ENCODE measurements at places on chromosomes 5 and 9. TPM values are rescaled to one million over a fixed set of nuclear protein-coding genes. Genes with fewer than 3 reads are reported as not detected.

DNA sequence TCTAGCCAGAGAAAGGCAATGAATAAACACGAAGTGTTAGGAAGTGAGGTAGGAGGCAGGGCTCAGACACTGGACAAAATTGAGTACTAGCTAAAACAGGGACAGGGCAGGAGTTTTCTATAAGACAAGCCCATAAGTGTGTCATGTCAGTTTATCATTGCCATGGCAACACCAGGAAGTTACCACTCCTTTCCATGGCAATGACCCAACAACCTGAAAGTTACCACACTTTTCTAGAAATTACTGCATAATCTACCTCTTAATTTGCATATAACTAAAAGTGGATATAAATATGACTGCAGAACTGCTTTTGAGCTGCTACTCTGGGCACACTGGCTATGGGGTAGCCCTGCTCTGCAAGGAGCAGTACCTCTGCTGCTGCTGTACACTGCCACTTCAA, 442.5 kb upstream of the COX7C start:
- no peak for DNase-seq

DNA sequence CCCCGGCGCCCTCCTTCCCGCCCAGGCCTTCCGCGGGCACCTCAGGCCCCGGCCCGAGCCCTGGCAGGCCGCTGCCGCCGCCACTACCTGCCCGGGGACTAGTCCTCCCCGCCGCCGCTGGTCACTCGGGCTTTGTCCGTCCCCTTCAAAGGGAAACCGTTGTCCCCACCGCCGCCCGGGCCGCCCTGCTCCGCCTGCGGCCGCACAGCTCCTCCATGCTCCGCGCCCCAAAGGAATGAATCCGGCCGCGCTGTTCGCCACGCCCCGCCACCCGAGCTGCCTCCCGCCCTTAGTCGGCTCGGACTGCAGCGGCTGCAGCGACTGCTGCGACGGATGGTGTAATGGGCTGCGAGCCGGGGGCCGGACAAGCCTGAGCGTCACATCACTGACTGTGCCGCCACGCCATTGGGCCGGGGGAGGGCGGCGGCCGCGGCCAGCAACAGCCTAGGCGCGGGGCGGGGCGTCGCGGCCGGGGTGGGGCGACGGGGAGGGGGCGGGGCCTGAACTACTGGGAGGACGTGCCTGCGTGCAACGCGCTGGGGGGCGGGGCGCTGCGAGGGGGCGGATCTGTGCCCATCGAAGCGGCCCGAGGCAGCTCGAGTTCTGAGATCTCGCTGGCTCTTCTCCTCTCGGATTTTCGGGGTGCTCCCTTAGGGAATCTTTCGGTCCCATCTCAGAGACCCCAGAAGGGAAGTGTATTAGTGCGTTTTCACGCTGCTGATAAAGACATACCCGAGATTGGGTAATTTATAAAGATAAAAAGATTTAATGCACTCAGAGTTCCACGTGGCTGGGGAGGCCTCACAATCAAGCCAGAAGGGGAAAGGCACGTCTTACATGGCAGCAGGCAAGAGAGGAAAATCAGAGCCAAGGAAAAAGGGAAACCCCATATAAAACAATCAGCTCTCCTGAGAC, at the start of gene FEM1C:
TSS of gene FEM1C (minus strand) at position 340 of the 915 bp plus-strand sequence. CDS start 1,282 bp downstream, outside the sequence.
- peak; percentile 88 for DNase-seq

DNA sequence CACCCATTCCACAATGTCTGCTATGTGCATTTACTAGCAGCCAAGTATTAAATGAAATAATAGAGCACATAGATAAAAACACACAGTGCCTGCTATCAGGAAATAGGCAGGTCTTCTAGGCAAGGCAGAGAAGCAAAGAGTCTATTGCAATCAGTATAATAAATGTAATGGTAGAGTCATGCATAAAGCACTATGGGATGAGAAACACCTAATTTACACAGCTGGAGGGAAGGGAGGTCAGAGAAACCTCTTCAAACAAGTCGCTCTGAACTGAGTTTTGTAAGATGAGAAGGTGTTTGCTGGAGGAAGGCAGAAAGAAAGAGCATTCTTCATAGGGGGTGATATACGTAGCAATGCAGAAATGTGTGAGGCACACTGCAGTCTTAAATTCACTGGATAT, 341.0 kb upstream of the DMAC1 start:
- no peak for DNase-seq

The FANCC gene
- total RNA-seq: 5.7 TPM

The LIX1 gene
- not detected for total RNA-seq

DNA sequence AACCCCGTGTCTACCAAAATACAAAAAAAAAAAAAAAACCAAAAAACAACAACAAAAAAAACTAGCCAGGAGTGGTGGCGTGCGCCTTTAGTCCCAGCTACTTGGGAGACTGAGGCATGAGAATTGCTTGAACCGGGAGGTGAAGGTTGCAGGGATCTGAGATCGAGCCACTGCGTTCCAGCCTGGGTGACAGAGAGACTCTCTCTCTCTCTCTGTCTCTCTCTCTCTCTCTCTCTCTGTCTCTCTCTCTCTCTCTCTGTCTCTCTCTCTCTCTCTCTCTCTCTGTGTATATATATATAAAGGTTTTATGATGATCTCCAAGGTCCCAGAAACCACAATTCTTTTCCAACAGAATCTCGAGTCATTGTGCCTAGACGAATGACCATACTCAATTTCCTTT, 18.8 kb upstream of the ANKRD33B start:
- no peak for DNase-seq

The MARCOL gene
- not detected for total RNA-seq

GRCh38 chr9:2469681-2470221, 151.8 kb upstream of the VLDLR start:
- DNase-seq: no peak

The GRM6 gene
- not detected for total RNA-seq

The IL4 gene
- not detected for total RNA-seq

DNA sequence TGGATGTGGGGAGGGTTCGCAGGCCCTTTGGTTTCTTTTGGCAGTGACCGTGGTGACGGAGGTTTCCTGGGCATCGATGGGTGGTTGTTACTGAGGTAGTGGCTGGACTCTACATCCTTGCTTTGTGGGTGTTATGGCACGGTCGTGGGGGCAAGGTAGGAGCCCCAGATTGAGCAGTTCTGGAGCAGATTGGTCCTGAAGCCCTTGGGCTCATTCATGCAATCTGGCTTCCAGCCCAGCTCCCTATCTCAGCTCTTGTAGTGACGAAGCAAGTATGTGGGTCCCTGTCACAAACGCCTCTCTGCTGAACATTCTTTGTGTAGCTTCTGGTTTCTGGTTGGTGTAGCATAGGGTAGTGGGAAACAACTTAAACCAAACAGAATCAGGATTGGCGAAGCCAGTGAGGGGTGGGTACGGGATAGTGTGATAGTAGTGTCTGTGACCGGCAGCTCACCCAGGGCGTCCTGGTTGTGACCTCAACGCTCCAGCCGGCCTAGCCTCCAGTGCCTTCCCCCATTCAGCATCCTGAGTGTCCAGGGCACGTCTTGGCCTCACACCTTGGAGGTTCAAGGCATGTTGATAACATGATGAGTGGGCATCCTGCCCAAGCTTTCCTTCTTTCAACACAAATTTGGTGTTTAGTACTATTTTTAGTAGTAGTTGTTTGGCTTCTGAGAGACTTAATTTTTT, 2.9 kb downstream of the NDUFS6 start:
- DNase-seq: no peak

DNA sequence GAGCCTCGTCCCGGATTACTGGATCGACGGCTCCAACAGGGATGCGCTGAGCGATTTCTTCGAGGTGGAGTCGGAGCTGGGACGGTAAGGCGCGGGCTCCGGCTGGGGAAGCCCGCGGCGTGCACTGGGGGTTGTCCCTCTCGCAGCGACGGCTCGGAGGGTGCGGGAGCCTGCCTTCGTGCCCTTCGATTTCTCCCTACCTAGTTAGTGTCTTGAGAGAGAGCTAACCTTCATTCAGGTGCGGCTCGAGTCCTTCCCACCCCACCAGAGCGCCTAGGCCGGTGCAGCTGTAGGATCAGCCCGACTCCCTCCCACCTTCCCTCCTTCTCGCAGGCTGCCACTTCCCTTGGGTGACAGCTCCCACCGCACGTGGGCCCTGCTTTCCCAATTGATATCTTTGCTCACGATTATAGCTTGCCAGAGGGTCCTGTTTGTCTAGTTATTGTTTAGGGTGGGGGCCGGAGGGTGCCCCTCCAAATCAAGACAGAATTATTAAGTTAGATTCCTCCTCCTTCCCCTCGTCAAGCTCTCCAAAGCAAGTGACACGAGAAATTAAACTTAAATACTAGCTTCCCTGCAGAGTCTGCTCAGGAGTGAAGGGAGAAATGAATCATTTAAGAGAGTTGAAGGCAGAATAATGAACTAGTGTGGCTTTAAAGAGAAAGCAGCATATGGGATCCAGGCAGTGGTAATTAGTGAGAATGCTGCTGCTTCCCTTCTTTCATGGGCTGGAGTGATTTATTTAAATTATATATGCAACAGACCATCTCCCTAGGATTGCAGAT, 569 bp downstream of the CAMK4 start:
- no peak for DNase-seq

DNA sequence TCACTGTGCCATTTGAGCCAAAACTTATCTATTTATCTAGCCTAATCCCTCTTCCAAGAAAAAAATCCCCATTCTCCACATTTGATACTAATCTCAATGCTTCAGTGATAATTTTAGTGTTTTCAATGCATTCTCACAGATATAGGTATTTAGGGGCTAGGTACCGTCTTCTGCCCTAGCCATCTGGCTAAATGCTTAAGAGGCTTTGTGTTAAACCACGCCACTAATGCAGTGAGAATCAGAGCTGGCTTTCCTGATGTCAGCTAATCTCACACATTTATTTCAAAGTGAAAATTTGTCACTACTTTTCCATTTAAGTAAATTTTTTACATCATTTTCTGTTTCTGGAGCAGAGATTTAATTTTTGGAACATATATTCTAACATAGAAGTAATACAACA, 479.7 kb downstream of the MAN2A1 start:
- DNase-seq: no peak

DNA sequence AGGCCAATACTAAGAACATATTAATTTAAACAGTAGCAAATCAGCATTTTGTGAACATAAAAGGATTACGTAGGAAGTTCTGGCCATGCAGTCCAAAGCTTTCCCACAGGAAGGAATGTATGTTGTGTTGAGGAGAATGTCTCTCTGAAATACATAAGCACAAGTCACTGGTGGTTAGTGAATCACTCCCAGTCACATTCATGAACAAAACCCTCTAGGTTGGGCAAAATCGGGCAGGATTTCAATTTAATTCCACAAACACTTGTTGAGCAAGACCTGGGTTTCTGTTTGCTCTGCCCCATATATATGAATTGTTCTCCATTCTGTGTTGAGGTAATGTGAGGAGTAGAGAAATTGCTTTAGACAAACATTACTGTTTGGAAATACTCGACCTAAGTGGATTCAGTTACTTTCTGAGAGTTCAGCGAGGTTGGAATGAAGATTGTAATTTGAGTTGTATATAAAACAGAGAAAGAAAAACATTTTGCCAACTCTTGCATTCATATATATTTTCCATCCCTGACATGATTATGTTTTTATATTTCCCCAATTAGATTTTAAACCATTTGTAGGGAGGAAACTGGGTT, 127.6 kb upstream of the RPS23 start:
- no peak for DNase-seq

The STC2 gene
- total RNA-seq: 8.8 TPM

- DNase-seq: no peak
Observed at GRCh38 chr9:127890053-127890452, 9.3 kb downstream of the ST6GALNAC6 start.

DNA sequence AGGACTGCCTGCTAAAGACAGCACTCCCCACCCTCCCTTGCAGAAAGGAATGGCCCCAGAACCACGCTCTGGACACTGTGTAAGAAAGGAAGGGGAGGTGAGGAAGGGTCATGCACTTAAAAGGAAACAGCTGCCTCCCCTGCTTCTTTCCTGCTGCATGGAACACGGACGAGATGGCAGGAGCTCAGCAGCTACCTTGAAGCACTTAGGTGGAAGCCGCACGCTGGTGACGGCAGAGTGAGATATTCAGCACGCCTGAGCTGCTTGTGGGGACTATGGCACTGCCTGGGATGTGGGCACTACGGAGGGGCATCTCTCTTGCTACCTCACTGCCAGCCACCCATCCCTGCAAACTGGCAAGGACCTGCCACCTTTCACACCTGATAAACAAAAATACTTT, 101.5 kb downstream of the VAV2 start:
- DNase-seq: no peak

DNA sequence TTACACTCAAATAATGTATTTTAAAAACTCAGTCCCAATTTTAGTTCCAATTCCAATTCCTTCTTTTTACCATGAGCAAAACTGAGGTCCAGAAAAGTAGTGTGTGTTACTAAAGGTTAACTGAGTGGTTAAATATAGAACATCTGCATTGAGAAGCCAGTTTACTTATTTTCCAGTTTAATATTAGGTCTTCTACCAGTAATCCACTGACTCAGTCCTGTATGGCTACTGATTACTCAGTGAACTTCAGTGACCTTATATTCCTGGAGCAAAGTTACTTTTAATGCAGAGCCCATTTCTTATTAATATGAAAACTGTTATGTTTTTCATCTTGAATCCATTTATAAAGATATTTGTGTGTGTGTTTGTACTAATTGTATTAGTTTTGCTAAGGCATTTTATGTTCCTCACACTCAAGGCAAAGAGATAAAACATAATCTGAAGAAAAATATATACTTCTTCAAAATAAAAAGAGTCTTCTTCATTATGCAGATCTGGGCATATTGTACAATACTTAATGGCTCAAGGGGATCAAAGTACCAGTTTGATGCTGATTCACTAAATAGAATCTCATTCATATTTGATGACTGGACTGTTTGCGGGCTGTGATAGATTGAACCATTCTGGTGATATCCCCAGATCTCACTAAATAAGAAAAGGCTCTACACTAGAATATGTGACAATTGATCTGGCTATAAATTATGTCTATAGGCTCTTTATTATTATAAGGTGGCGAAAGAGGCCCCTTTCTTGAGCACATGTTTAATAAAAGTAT, 60.8 kb downstream of the DMXL1 start:
- no peak for DNase-seq

DNA sequence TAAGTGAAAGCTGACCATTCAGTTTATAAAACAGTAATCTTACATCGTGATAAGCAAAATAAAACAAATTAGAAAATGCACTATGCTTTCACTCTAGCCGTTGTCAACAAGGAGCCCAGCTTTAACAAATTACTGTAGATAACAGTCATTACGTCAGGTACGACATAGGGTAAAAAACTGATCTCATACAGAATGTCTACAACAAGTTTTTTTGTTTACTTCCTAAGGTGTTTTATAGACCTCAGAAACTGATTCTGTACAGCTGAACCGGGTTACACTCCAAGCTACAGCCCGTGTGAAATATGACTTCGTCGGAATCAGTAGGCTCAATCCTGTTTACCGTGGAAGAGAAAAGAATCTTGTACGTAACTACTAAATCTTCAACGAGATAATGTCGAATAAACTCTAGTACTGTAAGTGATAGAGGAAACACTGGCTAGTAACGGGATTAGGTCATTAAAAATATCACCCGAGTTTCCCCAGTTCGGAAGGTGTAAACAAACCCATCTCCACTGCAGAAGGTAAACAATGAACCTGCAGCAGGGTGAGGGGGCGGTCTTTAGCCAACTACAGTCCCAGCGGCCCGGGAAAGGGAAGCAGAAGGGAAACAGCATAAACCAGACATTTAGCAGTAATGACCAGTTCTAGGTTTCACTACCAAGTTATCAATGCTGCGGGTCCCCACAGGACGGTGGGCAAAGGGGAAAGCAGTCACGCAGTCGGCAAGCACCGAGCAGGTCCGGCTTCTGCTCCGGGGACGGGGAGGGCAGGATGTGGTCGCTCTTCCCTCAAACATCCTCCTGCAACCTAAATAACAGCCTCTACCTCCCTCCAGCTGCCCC, 1.1 kb downstream of the RICTOR start:
- no peak for DNase-seq
